ENCODE measurements at places on chromosomes 12 and 14.

DNA sequence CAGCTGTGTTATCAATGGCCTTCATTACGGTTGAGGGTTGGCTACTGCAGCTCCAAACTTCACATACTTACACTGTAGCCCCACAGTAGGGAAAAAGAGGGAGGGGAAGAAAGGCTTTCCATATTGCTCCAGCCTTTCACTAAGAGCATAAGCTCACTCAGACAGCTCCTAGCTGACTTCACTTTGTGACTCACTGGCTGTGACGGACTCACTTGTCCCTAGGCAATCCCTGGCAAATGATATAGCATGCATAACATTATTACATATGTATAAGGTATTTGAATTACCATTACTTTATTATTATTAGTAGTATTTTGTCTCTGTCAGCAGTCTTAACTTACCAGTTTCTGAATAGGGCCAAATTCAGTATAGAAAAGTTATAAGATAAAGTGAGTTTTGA, 350.7 kb downstream of the RMST start:
- DNase-seq, result no peak

- no peak for DNase-seq
Observed at GRCh38 chr14:75562089-75562488, 16.3 kb upstream of the FLVCR2 start.

GRCh38 chr12:6249580-6249979, 49.4 kb downstream of the CD9 start:
- DNase-seq, result no peak

GRCh38 chr12:106780010-106780631, 5.6 kb downstream of the RIC8B start:
- no peak for DNase-seq

- no peak for DNase-seq
Observed at GRCh38 chr14:35247777-35248475, 44.3 kb upstream of the PSMA6 start.

DNA sequence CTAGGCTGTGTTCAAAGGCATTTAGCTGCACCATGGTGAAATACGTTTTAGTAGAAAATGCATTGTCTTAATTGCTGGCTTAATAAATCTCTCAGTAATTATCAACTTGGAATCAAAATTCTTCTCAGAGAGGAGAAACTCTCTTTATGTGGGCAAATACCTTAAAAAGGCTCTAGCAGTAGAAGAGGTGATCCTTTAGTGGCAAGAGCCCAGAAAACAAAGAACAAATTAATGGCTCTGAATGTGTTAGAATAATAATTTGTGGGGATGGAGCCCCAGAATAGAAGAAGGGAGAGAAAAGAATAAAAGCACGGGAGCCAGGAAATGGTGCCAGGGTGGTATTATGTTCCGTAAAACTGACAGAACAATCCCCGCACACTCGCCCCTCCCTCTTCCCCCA, 14.8 kb downstream of the TSPAN8 start:
- DNase-seq, result no peak

- no peak for DNase-seq
Observed at GRCh38 chr12:42936260-42936659, 346.7 kb upstream of the PRICKLE1 start.

GRCh38 chr14:101405171-101405883, 156.0 kb upstream of the DIO3 start:
- no peak for DNase-seq

DNA sequence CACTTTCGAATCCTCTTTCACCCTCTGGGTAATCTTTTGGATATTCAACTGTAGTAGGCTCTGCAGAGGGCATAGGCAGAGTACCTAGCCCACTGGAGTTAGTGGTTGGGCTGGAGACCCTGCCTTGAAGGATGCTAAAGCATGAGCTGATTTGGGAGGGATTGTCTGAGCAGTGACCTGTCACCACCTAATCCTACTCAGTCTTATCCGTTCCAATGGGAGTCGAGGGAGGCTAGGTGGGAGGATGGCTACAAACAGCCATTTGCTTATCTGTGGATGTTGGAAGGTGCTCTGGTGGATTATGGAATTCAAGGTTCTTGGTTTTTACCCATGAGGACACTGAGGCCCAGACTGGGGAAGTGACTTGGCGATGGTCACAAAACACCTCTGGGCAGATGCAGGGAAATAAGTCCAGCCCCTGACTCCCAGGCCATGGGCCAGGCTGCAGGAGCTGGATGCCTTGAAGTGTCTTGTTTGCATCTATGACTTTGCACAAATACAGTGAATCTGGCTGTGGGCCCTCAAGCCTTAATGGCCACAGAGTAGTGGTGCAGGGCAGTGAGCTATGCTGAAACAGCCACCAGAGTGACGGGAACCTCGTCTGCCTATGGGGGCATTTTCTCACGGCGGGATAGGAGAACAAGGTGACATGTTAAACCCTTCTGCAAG, 3.7 kb downstream of the KMT5A start:
- DNase-seq, result peak; percentile 49

GRCh38 chr12:103833095-103833775, 7.8 kb downstream of the NT5DC3 start:
- DNase-seq, result no peak

GRCh38 chr12:132163911-132164288, 19.6 kb downstream of the NOC4L start:
- DNase-seq, result no peak

DNA sequence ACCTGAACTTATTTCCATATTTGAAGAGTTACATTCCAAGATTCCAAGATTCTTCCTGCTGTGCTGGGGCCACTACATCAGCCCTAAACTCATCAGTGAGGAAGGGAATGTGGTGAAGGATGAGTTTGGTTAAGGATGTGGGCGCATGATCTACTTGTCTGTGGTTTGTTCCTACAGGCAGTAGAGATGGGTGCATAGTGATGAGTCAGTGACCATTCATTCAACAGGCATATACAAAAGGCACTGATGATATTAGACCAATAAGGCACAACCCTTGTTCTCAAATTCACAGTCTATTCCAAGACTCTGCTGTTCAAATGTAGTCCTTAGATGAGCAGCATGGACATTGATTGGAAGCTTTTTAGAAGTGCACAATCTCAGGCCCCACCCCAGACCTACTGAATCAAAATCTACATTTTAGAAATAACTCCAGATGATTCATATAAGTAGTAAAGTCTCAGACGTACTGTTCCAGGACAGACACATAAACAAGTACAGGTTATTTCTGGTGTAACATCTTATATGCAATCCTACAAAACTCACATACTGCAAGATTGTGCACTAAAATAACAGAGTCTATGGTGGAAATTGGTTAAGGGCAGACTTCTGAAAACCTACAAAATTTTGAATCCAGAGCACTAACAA, 47.7 kb upstream of the MAP3K9 start:
- DNase-seq, result no peak

DNA sequence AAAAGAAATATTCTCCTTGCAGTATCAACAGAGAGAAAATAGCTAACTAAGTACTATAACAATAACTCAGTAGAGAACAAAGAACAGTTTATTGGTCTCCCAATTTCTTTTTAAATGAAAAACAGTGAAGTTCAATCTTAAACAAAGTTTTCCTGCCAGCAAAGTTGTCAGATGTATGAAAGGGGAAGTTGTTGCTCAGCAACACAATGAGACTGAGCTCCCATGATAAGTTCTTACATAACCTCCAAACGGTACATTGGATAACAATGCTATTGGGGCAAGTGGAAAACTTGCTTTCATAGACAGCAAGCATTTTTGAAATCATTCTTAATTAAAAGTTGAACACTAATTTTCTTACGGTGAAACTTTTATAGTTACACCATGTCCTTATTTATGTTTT, 94.9 kb downstream of the ALG10B start:
- no peak for DNase-seq

- DNase-seq, result no peak
Observed at GRCh38 chr14:94946244-94946643, 176.3 kb upstream of the GSC start.

GRCh38 chr12:94987801-94988200, 15.7 kb downstream of the NDUFA12 start:
- DNase-seq, result peak; percentile 30

GRCh38 chr12:66902020-66902419, 223.1 kb upstream of the GRIP1 start:
- DNase-seq, result no peak

- DNase-seq, result no peak
Observed at GRCh38 chr12:14913381-14913781, 25.0 kb downstream of the ERP27 start.

DNA sequence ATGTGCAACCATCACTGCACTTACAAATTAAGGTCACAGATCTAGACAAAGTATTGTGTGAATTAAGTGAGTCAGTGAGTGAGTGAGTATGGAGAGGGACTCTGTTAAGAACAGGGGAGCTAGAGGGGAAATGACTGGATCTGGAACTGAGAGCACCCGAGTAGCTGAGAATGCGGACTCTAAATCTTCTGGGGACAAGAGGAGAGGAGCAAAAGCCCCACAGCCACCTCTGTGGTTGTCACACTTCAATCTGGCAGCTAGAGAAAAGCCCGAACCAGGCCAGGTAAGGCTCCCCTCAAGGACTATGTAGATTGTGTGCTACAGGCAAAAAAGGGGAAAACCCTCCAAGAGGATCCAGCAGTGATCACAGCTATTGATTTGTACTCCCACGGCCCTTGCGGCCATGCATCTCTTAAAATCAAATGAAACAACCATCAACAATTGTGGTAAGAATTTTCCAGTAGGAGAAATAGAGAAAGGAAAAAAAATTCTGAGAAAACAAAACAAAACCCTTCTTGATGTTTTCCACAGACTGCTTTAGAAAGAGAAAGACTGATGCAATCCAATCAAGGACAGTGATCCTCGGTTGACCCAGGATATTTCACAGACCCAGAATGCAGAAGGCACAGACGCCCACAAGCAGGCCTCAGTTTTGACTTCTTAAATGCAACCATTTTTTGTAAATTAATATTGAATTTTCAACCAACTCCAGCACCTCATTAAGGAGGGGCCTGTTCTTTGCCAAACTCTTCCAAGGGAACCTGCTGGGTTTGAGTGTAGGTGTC, 109.6 kb downstream of the SLC38A6 start:
- DNase-seq, result peak; percentile 62

DNA sequence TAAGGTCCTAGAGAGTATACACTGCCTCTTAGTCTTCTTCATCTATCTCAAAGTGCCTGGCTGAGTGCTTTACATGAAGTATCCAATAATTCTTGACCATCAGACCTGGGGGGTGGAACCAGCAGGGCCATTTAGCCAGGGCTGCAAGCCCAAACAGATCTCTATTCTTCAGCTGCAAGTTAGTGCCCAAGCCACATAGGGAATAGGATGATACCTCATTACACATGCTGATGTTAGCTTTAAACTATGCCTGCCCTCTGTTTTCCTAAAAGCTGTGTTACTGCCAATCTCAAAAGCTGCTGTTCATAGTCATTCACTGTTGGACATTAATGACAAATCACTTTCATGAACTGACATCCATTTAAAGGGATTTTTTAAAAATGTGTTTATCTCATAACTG, 16.7 kb upstream of the IFNG start:
- no peak for DNase-seq

DNA sequence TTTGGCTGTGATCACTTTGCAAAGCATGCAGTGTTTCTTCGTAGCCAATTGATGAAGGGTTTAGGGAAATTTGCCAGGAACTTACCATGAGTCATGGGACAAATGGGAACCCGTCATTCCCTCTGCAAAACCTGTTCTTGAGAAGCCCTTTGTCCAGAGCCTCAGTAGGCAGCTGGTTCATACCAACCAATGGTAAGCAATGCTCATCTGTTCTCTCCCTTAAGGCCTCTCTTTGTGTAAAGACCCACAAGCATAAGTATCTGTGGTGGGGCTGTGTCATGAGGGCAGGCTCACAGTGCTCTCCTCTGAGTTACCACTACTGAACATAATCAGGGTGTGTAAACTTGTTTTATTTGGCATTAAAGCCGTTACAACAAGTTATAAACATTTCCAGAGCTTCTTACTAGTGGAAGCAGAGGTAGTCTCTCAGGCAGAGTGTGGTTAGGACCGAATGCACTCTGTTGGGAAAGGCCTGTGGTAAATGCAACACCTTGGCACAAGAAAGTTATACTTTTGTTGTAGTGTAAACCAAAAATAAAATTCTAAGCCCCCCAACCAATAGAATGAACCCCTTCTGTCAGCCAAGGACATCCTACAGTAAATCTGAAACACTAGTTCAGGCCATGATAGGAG, 119.8 kb downstream of the SINHCAF start:
- no peak for DNase-seq

DNA sequence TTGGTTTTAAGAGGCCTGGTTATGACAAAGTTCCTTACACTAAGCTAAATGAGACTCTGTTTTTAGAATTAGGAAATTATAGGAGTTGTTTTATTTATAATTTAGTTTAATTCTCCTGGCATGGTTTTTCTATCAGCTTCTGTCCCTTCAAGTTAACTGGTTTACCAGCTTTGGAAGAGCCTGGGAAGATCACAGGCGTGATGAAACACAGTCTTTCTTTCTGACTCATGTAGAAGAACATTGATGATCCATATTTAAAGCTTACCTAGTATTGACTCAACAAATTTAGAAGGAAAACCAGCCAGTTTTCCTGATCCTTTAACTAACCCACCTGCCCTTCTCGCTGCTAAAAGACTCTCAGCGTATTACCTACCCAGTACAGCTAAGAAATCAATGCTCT, 155.2 kb downstream of the TGFB3 start:
- DNase-seq, result no peak

GRCh38 chr12:108975024-108975593, 45.8 kb downstream of the SVOP start:
- no peak for DNase-seq

Measured in Karpas-422 (cell line).